ENCODE measurements at places on chromosomes 11 and 22. TPM values are rescaled to one million over a fixed set of nuclear protein-coding genes. Genes with fewer than 3 reads are reported as not detected.

Gene PITPNB
- total RNA-seq: 148 TPM

Gene PAAF1
- total RNA-seq: 28.6 TPM

Gene TTC36
- 0.65 TPM for total RNA-seq

Gene LYVE1
- total RNA-seq: not detected

Gene TUB
- total RNA-seq: 0.43 TPM

Gene NNMT
- not detected for total RNA-seq

Gene PARVA
- not detected for total RNA-seq

Gene OR52H1
- total RNA-seq: not detected

DNA sequence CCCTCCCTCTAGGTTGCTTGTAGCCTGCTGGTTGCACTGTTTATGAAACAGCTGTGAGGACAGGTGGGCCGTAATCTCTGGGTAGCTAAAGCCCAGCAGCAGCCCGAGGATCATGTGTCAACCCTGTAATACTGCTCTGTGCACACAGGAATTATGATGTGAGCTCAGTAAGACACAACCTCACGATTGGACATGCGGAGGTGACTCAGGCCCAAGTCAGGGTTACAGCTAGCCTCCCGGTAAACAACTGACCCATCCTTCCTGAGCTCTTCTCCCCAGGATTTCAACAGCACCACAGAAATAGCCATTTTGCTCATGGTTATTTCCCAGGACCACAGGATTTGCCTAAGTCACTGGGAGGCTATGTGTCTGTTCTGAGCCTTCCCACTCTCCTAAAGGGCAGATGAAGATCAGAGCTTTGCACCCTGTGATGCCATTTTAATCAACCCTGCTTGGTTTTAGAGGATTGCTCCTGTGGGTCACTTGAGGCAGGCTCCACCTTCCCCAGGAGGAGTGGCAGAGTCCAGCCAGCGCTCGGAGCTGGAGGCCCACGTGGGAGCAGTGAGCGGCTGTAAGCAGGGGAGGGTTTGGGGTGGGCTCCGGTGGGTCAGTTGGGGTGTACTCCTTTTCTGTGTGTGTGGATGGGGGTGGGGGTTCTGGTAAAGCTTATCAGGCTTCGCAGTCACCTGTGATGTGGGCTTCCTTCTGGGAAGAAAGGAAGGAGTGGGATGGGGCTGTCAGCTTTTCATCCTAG is at the start of gene AMPD3:
Gene AMPD3 (plus strand): TSS at position 387 of the 754 bp plus-strand sequence. CDS start 6,256 bp downstream, outside the sequence.
- peak; percentile 62 for DNase-seq

DNA sequence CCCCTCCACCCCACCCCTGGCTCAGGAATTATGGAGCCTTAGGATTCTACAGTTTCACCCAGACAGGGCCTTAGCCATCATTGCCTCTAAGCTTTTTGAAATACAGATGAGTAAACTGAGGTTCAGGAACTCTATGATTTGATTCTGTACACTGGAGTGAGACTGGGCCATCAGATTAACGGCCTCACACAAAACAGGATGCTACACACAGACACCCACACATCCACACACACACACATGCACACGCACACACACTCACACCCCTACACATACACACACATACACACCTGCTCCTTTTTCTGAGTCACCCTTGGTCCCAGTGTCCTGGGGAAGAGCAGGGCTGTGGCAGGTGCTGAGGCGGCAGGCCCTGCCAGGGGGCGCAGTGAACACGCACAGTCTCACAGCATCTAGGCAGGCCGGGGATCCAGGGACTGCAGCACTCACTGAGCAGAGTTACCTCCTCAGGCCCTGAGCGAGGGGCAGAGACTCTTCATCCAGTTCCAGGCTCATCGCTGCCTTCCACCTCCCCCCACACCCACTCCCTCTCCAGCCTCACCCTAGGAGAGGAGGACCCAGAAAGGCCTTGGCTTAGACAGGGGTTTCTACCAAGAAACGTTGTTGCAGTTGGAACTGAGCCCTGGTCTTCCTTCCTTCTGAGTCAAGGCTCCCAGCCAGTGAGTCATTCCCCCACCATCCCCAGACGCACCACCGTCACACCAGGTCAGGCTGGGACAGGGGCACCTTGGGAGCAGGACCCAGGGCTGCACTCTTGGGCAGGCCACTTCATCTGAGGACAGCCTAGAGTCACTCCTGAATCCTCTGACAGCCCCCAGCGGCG is 89.8 kb upstream of the PARVA start:
- DNase-seq: peak; percentile 55

DNA sequence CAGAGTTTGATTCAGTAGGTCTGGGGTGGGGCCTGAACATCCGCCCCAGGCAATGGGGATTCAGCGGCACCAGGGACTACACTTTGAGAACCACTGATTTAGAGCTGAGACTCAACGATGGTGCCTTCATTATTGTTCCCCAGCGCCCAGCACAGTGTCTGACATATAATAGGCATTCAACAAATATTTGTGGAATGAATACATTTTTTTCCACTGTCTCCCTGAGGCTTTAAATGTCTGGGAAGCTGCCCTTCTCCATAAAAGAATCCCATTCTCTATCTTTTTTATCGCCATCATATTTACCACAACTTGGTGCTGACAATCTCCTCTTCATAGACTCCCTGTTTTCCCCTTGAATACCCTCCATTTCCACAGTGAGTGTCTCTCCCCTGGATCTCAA is 23.6 kb upstream of the LMO2 start:
- no peak for DNase-seq

DNA sequence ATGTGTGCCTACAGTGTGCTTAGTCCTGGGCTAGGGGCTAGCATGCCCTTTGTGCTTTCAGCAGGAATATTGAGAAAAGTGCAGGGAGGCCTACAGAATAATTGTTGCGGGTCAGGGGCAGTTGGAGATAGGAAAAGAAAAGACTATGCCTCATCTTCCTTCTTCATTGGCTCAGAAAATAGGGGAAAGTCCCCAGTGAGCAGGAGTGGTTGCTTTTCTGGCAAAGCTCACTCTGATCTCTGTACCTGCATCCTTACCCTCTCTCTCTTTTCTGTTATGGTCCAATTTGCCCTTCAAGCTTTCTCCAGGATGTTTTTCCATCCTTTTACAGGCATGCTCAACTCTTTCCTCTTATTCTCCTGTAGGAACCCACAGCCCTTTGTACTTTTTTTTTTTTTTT is 29.5 kb upstream of the RRM1 start:
- DNase-seq: no peak

- no peak for DNase-seq
These were observed 640.0 kb upstream of the ANO5 start for GRCh38 chr11:21552911-21553310.

DNA sequence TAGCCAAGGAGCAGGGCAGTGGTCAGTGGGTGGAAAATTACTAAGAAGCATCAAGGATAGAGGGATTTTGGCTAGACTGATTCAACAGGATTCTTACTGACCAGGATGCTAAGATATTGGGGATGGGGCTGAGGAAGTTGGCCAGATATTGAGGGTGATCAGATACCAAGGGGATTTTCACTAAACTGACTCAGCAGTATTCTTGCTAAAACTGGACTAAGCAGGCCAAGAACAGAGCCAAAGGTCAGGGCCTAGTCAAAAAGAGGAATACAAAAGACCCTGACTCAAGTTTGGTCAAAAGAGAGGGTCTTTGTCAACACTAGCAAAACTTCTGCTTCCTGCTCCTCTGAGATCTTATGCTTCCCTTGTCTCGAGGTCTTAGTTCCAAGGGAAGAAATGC is 38.6 kb upstream of the DEUP1 start:
- DNase-seq: no peak

DNA sequence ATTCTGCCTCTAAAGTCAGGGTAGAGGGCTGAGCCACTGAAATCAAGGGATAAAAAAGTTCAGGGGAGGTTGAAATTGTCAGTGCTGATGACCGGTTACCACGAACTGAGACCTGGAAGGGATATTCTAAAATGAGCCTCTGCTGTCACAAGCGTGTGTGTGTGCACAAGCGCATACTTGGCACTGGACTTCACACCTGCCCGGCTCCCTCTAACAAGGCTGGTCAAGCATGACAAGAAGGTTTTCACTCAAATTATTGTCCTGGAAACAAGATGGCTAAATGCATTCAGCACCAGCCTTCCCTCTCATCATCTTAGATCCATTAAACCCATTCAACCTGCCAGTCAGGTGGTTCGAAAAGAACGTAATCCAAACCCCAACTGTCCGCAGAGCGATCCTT is 54.8 kb upstream of the CECR2 start:
- no peak for DNase-seq

GRCh38 chr11:9210922-9211320 is 54.2 kb downstream of the DENND5A start:
- DNase-seq: peak; percentile 63

DNA sequence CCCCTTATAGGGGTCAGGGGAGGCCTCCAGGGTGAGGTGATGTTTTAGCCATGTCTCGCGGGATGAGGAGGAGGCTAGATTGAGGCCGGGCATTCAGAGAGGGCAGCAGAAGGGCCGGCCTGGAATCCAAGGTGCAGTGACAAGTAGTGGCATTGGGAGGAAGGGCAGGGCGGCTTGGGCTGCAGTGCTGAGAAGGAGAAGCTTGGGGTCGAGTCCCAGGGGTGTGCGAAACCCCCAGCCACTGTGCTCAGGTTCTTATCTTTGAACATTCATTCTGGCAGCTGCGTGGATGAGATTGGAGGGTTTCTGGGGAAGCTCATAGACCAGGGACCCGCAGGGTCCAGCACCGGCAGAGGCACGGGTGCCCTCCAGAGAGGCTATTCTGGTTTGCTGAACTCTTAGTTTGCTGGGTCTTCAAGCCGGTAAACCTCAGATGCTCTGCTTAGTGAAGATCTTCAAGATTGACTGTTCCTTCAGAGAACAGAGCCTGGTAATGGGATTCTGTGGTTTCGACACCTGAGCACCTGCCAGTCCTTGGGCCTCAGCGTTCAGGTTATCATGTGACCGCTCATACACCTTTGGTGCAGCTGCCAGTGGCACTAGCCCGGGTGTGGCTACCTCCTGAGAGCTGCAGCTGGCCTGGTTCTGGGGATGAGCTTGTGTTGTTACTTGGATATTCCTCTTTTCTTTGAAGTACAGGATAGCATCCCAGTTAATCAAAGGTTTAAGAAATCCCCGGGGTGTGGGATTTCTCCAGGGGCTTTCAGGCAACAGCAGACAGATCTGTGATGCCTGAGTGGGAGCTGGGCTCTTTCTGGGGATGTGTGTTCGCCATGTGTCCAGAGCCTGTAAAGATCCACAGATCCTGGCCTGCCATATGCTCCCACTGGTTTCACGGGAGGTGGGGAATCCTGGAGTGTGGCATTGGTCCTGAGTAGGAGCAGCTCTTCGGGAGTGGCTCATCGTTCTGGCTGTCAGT is 152.8 kb downstream of the TBC1D22A start:
- DNase-seq: no peak

- DNase-seq: no peak
These were observed 66.7 kb upstream of the NECTIN1 start for GRCh38 chr11:119795690-119796089.

DNA sequence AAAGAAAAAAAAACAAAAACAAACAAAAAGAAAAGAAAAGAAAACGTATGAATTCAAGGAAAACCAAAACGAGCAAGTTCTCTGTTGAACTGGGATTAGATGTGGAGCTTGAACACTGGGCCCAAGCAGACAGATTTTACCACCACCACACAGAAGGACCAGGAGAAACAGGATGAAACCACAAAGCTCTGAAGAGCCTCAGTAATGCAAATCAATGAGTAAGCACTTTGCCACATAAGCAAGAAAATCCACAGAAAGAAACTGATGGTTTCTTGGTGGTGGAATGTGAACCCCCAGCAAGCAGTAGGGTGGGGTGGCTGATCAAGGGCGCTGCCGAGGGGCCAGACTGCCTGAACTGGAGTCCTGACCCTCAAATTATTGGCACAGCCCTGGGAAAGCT is 50.9 kb upstream of the NFRKB start:
- no peak for DNase-seq

- DNase-seq: no peak
These were observed 51.8 kb downstream of the ARFGAP3 start for GRCh38 chr22:42805016-42805997.

GRCh38 chr11:94526645-94527438 is 14.6 kb downstream of the C11orf97 start:
- DNase-seq: no peak

DNA sequence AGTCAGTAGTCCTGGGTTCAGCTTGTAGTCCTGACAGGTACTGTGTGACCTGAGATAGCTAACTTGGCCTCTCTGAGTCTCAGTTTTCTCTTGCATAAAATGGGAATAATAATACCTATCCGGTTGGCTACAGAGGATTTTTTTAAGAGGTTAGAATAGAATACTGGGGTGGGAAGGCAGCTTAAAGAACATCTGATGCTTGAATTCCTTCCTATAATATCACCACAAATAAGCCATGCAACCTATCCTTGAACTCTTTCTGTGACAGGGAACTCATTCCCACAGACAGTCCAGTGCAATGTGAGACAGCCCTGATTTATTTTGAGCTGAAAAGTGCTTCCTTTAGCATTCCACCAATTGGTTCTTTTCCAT is 110.1 kb downstream of the CCDC81 start:
- no peak for DNase-seq

DNA sequence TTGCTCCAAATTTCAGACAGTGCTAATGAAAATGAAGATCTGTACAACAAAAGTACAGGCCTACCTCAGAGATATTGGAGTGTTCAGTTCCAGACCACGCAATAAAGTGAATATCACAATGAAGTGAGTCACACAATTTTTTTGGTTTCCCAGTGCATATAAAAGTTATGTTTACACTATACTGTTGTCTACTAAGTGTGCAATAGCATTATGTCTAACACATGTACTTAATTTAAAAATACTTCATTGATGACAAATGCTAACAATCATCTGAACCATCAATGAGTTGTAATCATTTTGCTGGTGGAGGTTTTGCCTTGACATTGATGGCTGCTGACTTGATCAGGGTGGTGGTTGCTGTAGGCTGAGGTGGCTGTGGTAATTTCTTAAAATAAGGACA is 60.6 kb upstream of the E2F8 start:
- DNase-seq: no peak

GRCh38 chr11:17145972-17146371 is 61.8 kb downstream of the PIK3C2A start:
- DNase-seq: no peak

DNA sequence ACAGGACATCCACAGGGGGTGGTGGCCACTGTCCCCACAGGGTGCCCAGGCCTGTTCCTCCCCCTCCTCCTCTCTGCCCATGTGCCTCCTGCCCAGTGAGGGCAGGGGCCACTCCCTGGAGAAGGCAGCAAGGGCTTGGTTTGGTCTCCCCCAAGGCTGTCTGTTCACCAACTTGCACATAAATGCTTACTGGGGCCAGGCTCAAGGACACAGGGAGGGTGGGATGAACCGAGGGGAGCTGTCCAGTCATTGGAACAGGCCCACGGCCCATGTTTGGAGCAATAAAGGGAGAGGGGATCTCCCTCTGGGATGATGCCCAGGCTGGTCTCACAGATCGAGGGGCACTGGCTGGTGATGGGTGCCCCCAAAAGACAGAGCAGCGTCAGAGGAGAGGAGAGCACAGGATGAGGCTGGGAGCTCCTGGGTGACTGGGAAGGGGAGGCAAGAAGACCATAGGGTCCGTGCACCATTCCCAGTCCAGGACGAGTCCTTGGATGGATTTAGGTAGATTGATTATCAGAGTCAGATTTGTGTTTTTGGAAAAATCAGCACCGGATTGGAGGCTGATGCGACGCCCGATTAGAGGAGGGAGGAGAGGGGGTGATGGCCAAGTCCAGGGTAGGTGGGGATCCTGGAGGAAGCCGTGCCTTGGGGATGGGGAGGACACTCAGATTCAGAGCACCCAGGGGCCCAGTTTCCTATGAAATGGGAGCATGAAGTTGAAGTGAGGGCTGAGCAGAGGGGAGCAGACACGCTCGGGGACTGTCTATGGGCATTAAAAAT is 1.1 kb downstream of the IGLL5 start:
- DNase-seq: no peak

- DNase-seq: peak; percentile 32
These were observed 595.2 kb downstream of the BRD1 start for GRCh38 chr22:49232319-49233067.

- no peak for DNase-seq
These were observed 109.8 kb downstream of the ZNF280B start for GRCh38 chr22:22398530-22399327.

GRCh38 chr11:88335284-88335683 is 2.3 kb downstream of the CTSC start:
- no peak for DNase-seq
